Esophagus mucosa (tissue), 1 donor: ENCODE measurements at places on chromosomes 1 and 21.

- no peak for ATAC-seq
Observed at GRCh38 chr1:106944721-106945120, 111.8 kb upstream of the PRMT6 start.

- no peak for ATAC-seq
Observed at GRCh38 chr1:203401199-203401877, 50.4 kb upstream of the FMOD start.

DNA sequence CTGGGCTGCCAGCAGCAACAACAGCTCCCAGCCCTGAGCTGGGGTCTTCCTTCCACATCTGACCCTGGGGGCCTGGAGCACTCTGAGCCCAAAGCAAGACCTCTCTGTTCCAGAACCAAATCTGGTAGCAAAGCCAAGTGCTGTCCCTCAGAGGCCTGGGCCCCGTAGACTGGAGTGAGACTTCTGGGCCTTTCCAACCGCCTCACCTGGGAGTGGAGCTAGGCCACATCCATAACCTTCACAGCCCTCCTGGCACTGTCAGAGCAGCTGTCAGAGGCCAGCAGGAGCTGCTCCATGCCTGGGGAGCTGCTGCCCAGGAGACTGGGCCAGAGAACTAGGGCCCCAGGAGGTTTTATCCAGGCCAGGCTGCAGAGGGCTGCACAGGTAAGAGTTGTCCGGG lies 15.4 kb upstream of the SLC5A9 start:
- peak; percentile 31 for ATAC-seq

DNA sequence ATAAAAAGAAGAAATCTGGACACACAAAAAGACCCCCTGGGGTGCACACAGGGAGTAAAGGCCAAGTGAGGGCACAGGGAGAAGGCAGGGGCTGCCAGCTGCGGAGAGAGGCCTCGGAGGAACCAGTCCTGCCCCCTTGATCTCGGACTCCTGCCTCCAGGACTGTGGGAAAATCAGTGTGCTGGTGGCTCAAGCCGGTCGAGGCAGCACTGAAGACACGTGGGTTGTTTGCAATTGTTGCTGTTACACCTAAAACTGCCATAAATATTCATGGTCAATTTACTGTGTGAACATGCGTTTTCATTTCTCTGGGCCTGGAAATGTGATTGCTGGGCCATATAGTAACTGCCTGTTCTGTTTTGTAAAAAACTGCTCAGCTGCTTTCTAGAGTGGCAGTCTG lies 18.5 kb downstream of the IBA57 start:
- no peak for ATAC-seq

DNA sequence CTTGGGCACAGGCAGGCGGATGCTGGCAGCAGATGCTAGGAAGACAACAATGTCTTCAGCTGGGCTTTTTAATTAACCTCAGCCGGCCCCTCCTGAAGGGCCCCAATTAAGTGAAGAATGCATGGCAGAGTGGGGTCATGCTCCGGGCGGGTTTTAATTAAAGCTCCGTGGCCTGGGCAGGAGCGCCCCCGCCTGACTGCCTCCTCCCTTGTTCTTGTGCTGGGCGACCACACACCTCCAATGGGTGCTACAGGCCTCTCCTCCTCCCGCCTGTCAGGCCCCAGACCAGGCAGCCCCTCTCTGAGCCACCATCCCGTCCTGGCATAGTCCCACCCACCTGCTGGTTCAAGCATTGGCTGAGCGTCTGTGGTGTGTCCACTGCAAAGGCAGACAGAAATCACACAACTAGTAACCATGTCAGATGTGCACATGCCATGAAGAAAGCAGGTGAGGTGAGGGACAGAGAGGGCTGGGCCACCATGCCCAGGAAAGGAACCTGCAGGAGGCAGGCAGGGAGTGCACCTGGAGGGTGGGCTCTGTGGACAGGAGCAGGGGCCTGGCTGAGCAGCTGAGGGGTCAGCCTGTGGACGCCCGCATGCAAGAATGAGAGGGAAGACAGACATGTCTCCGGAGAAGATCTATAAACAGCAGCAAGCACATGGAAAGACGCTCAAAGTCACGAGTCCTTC lies 8.5 kb upstream of the ARF1 start:
- ATAC-seq, result no peak
